ENCODE measurements at places on chromosomes 6 and 20.

- DNase-seq = no peak
Observed at GRCh38 chr6:43782764-43783513, 12.9 kb downstream of the VEGFA start.

- no peak for DNase-seq
Observed at GRCh38 chr20:19886661-19887288, 128.7 kb downstream of the RIN2 start.

DNA sequence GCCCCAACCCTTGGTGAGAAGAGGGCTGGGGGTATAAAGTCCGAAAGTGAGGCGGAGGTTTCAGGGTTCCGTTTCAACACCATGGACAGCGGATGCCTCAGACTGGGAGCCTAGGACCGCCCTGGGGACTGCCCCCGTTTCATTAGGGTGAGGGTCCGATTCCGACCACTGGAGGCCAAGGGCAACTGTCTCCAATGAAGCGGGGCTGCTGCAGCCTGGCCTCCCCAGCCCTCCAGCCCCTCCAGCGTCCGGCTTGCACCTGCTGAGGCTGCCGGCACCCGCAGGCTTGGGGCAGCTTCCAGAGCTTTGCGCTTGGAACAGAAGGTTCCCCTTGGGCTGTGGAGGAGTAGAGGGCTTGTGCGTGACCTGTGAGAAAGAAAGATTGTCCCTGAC is 39.9 kb downstream of the YTHDF1 start:
- no peak for DNase-seq

DNA sequence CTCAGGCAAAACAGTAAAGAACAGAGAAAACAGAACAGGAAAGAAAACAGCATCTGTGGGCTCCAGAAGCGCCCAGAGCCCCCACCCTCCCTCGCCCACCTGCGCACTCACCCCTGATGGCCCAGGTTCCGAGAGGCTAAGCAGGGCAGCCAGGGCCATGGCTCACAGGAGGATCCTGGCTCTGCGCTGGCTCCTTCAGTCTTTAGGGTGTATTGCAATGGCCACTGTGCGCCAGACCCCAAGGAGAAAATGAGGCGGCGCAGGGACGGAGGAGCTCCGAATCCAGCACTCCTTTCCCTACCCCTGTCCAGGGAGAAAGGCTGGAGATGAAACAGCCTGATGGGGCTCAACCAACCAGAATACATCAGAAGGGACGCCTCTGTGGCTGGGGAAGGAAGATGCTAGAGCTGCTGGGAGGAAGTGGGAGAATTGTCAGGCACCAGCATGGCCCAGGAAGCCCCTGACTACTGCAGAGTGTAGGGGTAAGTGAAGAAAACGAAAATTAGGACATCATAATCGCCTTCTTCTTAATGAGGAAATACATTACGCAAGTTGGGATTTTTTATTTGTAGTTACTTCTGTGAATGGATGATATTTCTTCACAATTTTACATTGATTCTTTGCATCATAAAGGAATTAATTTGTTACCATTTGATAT is 49.0 kb downstream of the COL11A2 start:
- no peak for DNase-seq

DNA sequence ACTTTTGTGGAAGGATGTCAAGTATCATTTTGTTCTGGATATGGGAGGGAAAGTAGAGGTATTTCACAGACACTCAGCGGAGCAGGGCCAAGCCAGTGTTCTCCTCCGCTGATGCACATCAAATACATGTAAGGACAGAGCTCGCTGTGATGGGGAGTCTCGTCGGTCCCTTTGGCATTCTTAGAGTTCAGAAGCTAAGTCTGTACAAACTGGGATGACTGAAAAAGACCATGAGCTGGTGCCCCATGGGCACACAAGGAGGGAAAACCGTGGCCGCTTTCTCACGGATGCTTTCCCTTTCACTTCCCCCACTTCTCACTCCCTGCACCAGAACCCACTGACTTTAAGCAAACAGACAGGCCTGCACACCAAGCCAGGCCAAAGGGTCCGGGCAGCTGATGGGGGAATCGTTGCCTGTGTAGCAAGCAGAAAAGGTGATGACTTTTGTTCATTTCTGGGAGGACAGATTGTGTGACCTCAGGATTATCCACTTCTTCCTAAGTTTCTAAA is 27.7 kb upstream of the MPC1 start:
- no peak for DNase-seq

- DNase-seq = no peak
Observed at GRCh38 chr6:108312605-108313004, 17.8 kb downstream of the AFG1L start.

GRCh38 chr20:22312744-22313346 is 271.5 kb downstream of the FOXA2 start:
- DNase-seq = no peak

- no peak for DNase-seq
Observed at GRCh38 chr20:51535674-51536073, 6.8 kb downstream of the NFATC2 start.
